ENCODE measurements at places on chromosomes 11 and 22.

DNA sequence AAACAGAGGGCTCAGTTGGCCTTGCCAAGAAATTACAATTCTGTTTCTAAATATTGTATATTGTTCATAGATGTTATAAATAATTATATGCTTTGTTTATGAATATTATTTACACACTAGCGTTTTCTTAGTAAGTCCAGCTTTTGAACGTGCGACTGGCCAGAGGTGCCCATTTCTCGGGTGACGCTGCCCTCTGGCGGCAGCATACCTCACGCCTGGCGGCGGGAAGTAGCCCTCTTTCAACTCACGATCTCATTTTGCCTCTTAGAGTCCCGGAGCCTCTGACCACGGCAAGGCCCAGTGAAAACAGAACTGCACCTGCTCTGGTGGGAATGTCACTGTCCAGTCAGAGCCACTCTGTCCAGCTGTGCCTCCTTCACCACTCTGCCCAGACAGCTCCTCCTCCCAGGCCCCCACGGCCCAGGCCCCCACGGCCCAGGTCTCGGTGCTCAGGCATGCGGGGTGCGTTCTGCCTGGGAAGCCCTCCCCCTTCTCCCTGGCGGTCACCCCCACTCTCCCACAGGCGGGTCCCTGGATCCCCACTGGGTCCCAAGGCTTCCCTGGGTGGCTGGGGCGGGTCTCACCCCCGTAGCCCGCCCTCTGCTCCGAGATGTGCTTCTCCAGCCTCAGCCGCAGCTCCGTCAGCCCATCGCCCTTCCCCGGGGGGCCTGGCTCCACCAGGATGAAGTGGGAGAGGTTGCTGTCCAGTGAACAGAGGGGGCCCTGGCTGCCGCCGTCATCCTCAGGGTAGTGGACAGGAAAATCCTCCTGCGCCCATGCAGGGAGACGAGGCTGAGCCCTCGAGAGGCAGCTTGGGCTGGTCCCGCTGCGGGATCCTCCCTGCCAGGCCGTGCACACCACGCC lies 19.3 kb downstream of the TSSC4 start:
- no peak for DNase-seq

GRCh38 chr22:38824585-38824984 lies 19.2 kb downstream of the NPTXR start:
- DNase-seq: no peak

- DNase-seq: no peak
These were observed 439.1 kb downstream of the METTL15 start for GRCh38 chr11:28547321-28547741.

DNA sequence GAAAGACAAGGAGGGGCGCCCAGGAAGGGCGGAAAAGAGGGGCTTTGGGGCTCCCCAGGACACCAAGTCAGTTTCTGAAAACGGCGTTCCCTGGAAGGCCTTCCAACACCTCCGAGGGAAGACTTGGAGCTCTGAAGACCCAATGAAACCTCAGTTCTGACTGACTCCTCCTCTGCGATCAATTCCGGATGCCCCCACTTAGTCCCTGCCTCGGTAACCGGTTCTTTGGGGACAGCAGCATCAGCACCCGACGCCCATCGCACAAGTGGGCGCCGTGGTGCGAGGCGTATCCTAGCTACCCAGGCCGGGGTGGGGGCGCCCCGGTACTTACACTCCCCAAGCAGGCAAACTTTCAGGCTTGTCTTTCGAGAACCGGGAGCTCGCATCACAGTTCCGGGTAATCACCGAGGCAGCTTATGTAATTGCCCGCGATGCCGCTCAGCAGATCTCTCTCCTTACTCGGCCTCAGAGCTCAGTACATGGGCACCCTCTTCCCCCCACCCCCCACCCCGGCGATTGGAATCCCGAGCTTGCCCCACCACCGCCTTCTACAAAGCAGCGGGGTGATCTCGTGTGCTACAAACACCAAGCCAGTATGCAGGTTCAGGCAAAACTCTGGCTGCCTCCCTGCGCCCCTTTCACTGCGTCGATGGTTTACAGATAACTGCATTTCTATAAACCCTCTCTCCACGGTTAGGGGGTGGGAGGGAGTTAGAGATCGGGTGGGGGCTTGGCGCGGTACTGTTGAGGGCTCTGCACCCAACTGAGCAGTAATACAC lies 2.0 kb downstream of the TENM4 start:
- no peak for DNase-seq

DNA sequence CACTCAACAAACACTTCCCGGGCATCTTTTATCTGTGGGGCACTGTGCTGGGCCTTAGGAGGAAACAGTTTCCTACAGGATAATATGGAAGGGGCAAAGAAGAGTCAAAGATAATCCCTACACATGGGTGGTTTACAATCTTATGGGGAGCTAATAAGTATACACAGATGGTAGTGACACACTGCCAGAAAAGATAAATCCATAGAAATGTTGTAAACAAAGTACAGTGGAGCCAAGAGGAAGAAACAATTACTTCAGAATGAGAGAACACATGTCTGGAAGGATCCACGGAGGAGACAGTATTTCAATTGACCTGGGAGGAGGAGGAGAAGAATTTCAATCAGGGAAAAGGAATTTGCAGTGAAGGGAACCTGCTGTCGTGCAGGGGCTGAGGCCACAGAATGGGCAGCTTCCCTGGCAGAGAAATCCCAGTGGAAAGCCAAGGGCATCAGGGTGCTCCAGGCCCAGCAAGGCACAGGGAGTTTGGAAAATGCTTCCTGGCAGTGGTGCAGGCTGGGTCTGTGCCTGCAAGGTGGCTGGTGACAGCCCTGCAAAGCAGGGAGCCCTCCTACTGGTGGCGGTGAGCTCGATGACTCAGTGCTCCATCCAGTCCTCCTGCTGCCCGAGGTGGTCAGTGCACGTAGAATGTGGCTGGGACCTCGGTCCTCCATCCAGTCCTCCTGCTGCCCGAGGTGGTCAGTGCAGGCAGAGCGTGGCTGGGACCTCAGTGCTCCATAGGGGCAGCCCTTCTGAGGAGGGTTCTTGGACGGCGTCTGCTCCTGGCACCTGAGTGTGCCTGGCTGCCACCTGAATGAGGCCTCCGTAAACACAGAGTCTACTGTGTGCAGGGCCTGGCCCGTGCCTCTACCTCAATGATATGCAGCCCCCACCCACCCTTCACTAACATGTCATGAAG lies 444.3 kb upstream of the B3GAT1 start:
- DNase-seq: no peak

DNA sequence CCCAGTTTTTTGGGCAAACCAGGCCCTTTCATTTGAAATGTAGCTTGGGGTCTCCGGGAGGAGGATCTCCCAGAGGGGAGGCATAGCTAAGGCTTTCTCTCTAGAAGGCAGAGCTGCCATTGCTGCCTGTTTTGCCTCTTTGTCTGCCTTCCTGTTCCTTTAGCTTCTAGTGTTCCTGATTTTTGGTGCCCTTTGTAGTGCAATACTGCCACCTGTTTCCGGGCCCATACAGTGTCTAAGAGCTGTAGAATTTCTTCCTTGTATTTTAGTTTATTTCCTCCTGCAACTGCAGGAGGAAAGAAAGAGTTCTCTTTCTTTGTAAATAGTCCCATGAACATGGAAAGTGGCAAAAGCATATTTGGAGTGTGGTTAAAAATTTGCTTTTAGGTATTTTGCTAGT lies 19.3 kb upstream of the GLYATL1 start:
- DNase-seq: no peak

- no peak for DNase-seq
These were observed 12.2 kb upstream of the SUN2 start for GRCh38 chr22:38768036-38768435.

DNA sequence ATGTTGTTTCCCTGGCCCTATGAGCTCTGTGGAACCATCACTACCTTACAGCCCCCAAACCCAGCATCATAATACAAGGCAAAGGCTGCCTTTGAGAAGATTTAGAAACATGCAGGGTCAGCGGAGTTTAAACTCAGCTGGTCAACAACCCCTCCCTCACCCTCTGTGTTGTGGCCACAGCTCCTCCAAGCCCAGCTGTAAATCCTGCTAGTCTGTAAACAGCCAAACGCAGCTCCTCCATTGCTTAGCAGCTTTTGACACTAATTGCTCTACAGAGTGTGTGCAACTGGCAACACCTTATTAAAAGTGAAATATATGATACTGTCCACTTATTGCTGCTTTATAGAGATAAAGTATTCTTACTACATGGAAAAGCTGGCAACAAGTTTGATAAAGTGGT lies 29.1 kb downstream of the OPCML start:
- no peak for DNase-seq

DNA sequence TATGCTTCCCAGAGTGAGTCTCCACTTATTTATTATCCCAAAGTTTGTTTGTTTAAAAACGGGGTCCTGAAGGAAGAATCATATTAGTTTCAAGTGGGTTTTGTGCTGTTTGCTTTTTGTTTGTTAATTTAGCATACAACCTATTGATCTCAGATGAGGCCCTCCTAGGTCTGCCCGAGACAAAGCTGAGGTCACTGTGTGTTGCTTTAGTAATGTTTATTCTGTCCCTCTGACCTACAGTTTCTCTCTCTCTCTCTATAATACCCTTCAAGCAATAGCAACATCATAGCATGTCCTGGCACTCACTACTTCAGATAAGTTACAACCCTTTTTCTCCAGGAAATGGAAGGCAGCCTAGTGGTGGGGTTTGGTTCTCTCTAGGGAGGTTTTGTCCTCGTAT lies 63.4 kb downstream of the AMOTL1 start:
- DNase-seq: no peak

- DNase-seq: no peak
These were observed 9.1 kb downstream of the MICAL2 start for GRCh38 chr11:12119502-12119901.

- no peak for DNase-seq
These were observed 49.4 kb downstream of the CLMP start for GRCh38 chr11:123145661-123146060.

DNA sequence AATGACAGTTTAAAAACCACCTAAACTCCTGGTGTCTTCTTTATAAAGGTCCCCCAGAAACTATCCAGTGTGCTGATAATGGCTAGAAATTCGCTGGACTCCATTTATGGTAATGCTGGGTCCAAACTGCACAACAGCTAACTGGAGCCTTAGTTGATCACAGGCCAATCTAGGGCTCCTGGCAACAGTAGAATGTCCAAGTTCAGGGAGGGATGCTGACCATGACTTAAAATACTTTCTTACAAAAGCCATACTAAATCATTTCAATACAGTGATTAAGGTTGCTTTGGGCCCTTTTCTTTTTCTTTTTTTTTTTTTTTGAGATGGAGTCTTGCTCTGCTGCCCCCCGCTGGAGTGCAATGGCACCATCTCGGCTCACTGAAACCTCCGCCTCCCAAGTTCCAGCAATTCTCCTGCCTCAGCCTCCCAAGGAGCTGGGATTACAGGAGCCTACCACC lies 14.5 kb upstream of the GAB2 start:
- no peak for DNase-seq

DNA sequence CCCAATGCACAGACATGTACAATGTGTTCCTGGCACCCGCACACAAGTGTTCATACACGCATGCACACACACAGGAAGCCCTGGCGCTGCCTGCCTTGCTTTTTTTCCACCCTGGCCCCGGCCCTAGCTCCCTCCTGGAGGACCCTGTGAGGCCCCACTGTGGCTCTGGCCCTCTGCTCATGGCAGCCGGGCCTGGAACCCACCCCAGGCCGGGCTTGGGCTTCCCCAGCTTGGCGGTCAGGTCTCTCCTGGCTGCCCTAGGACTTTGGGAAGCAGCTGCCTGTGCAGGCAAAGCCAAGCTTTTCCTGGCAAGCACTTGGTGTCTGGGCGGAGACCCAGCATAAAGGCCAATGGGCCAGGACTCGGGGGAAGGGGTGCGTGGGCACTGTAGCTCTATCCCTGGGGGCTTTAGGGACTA lies 30.5 kb downstream of the CD82 start:
- DNase-seq: no peak

GRCh38 chr22:49553518-49554295 lies 274.0 kb downstream of the BRD1 start:
- no peak for DNase-seq

GRCh38 chr22:42026705-42027104 lies 28.1 kb downstream of the WBP2NL start:
- DNase-seq: no peak

DNA sequence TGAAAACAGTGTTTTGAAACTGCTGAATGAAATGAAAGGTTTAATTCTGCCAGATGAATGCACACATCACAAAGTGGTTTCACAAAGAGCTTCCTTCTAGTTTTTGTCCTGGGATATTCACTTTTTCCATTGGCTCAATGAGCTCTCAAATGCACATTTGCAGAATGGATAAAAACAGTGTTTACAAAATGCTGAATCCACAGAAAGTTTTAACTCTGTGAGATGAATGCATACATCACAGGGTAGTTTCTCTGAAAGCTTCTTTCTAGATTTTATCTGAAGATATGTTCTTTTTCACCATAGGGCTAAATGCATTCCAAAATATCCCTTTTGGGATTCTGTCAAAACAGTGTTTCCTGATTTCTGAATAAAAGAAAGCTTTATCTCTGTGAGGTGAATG lies 237.6 kb downstream of the OR4A5 start:
- DNase-seq: no peak

DNA sequence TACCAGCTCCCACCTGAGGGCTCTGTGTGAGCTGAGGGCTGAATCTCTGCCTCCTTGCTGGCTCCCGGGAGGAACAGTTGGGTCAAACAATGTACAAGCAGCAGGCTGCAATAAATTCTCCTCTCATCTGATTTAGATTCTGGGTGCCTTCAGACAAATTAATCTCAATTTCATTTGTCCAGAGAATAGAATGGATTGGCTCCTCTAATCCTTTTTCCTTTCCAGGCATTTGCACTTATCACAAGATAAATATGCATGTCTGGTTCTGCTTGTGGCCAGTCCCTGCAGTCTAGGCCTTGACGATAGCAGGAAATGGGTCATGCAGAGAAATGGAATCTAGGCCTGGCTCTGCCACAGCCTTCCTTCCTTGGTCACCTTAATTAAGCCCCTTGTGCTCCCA lies 28.7 kb downstream of the UPB1 start:
- peak; percentile 55 for DNase-seq

- DNase-seq: no peak
These were observed 63.5 kb downstream of the CRYBB2 start for GRCh38 chr22:25282671-25283561.

DNA sequence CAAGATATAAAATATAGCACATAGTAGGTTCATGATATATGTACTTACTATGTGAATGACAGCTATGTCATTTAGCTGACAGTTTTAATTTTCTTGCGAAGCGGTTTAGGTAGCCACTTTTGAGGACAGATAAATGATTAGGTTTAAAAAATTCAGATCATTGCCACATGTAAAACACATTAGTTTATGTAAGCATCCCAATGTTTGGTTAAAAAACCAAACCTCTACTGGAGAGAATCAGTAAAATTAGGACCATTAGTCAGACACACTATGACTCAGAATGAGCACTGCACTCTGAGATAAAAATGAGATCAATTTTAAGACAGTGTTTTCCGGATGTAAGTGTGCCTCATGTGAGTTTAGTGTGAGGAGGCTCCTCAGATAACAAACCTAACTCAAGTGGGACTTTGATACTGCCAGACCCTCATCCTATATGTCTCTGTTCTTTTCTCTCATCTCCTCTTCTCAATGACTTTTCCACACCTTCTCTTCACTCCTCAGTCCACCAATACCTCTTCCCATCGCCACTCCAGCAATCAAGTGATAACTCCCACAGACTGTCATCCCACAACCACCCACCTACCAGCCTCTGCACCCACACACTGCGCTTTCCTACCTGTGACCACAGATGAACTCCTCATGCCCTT lies 6.8 kb upstream of the OR2AT4 start:
- peak; percentile 29 for DNase-seq

GRCh38 chr11:113817162-113817561 lies 37.6 kb downstream of the CLDN25 start:
- peak; percentile 19 for DNase-seq
